CD4-positive, alpha-beta T cell treated with Interferon gamma for 1 hour (primary cell): ENCODE measurements at places on chromosomes 6 and 20.

DNA sequence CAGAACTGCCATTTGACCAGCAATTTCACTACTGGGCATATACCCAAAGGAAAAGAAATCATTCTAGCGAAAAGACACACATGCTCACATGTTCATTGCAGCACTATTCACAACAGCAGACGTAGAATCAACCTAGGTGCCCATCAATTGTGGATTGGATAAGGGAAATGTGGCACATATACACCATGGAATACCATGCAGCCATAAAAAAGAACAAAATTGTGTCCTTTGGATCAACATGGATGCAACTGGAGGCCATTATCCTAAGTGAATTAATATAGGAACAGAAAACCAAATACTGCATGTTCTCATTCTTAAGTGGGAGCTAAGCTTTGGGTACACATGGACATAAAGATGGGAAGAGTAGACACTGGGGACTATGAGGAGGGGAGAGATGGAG is 16.1 kb downstream of the RAET1E start:
- no peak for DNase-seq

DNA sequence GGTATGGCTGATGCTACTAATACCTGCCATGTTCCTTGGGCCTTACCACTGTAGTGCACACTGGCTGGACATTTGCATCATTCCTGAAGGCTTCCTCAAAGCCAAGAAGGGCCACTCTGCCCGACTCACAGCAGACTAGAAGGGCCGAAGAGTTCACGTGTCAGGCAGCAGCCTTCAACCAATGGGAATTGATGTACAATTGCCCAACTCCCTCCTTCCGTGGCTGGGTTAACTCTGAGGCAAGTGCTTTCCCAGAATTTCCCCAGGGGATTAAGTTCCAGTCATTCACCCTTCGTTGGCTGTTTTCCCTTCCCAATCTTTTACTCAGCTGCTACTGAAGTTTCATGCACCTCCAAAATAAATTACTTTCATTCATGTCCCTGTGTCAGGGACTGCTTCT is 29.8 kb downstream of the PSMB9 start:
- no peak for DNase-seq

GRCh38 chr6:169396554-169397163 is 143.0 kb upstream of the THBS2 start:
- no peak for DNase-seq

- DNase-seq, result no peak
These were observed 162.0 kb upstream of the EPHA7 start for GRCh38 chr6:93581371-93581770.

GRCh38 chr20:38110525-38111178 is 54.4 kb downstream of the TGM2 start:
- no peak for DNase-seq

GRCh38 chr20:7214081-7214740 is 446.7 kb downstream of the BMP2 start:
- DNase-seq, result no peak

GRCh38 chr6:108653949-108654348 is 93.2 kb downstream of the FOXO3 start:
- DNase-seq, result no peak

DNA sequence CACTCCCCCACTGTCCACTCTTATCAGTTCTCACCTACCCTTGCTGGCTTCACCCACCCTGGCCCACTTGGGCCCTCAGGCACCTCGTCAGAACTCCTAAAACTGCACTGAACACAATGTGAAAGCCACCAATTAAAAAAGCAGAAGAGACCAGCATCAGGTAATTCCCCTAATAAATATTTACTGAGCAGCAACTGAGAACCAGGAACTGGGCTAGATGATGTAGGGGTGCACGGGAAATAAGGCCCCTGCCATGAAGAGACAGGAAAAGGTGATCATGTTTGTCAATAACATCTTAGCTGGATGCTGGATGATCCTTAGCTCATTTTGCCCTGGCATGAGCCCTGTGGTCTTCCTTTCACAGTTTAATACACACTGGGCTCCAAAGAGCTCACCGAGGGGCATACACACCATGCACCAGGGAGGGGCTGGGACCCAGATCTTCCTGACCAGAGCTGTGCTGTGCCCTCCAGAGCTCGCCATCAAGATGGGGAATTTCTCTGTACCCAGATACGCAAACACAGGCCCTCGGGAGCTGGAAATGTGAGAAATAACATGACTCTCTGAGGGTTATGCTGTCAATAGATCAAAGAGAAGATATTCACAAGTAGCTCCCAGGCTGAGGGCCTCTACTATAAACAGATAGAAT is 113.6 kb upstream of the SLC22A16 start:
- peak; percentile 25 for DNase-seq

GRCh38 chr20:44809380-44810060 is 826 bp downstream of the RIMS4 start:
- no peak for DNase-seq

GRCh38 chr20:24531631-24532419 is 62.4 kb downstream of the SYNDIG1 start:
- no peak for DNase-seq

DNA sequence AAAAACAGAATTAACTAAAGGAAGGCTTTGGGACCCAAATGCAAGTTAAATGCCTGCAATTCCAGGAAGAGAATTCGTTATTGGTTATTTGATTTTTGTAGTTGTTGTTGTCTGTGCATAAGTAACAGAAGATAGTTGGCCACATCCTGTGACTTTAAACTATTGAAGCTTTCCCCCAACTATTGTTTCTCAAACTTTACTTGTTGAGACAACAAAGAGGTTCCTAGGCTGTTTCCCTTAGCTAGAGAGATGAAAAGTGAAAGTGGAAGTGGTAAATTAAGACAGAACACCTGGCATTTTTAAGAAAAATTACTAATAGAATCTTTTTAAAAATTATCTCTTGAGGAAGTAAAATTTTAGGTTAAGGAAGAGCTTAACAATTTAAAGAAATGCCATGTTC is 525.2 kb downstream of the PKHD1 start:
- no peak for DNase-seq

DNA sequence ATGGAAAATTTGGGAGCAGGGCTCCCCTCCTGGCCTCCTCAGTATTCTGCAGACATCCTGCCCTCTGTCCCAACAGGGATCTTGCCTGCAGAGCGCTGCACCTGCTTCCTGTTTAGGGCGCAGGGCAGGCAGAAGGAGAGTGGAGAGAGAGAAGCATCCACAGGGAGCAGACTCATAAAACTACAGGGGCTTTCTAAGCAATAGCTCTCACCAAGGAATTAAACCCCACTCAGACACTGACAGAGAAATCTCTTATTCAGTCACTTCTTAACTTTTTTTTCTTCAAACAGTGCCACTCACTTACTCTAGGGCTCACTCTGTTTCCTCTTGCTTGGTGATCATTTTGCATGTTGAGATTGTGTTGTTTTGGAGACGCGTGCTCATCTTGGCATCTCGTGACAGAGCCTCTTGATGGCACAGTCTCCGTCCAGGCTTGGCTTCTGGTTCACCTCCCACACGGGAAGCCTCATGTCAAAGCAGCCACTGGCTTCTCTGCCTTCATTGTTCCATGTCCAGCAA is 153.1 kb upstream of the INSM1 start:
- DNase-seq, result no peak

GRCh38 chr6:110547266-110547964 is 71.0 kb upstream of the SLC22A16 start:
- DNase-seq, result no peak

DNA sequence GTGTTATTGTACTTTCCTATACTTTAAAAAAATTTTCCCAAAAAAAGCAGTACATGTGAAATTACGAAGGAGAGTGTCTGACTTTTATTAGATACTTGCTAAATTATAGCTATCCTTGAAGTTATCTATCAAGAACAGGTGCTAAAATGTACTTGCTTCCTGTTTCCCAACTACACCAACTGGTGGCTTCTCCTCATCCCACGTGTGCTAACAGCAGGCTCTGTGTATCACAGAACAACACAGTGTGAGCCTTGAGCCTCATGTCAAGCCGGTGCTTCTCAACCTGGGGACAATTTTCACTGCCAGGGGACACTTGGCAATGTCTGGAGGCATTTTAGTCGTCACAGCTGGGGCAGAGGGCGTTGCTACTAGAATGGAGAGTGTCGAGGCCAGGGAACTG is 36.2 kb upstream of the CDYL start:
- DNase-seq, result no peak

GRCh38 chr6:71507183-71507582 is 218.6 kb downstream of the OGFRL1 start:
- DNase-seq, result no peak

DNA sequence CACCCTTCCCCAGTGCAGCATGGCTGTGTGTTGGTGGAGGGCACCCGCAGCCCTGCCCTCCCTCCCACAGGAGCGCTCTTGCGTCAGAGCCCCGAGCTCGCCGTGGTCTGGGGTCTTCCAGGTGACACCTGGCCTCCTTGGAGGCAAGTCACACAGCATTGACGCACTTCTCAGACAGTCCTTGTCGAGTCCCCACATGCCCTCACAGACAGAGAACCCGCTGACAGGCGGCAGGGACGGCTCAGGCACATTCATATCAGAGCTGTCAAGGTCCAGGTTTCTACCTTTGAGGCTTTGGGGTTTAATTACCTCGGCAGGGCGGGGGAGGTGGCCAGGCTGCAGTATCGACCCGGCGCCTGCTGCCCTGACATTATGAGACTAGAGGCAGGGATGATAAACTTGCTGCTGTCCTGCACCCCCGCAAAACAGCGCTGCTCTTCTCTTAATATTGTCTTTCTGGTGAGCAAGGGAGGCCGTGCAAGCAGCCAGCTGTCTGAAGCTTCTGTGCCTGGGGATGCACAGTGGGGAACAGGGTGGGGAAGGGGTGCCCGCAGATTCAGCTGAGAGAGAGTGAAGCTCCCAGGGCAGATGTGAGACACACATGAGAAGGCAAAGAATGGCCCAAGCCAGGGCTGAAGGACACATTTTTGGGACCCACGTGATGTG is 4.7 kb downstream of the NPEPL1 start:
- no peak for DNase-seq

DNA sequence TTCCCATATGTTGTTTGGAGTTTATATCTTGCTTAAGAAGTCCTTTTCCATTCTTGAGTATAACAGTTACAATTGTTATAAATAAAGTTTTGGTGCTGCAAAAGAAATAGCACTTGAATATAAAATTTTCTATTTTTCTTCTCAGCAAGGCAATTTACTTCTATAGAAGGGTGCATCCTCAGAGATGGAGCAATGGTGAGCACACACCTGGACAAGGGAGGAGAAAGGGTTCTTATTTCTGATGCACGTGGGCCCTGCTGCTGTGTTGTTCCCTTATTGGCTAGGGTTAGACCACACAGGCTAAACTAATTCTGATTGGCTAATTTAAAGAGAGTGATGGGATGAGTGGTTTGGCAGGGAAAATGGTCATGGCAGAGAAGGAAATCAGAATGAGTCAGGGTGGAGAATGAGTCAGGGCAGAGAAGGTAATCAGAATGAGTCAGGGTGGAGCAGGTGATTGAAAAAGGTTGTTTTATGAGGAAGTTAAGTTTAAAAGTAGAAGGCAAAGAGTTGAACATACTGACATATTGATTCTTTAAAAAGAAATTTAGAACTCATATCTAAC is 38.0 kb downstream of the CST8 start:
- DNase-seq, result no peak

- no peak for DNase-seq
These were observed 47.4 kb upstream of the FOXC1 start for GRCh38 chr6:1562171-1562955.

- no peak for DNase-seq
These were observed 21.5 kb upstream of the HLA-C start for GRCh38 chr6:31293343-31293742.

- no peak for DNase-seq
These were observed 26.4 kb upstream of the ADGRG6 start for GRCh38 chr6:142275236-142276006.

DNA sequence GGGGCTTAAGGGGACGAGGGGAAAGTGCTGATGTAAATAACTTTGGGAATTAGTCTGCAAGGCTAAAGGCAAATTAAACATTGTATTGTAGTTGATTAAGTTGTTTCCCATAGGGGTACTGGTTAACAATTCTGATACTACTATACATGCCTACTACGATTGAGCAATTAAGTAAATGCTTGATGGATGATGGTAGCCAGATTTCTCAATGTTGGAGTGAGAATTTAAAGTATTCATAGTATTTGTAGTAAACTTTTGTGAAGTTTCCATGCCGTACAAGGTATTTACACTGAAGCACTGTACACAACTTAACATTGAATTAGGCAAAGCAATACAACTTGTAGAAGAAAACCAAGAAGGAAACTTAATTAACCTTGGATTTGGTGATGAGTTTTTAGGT is 852.3 kb downstream of the QKI start:
- no peak for DNase-seq

GRCh38 chr20:50824137-50824536 is 29.3 kb downstream of the BCAS4 start:
- no peak for DNase-seq

DNA sequence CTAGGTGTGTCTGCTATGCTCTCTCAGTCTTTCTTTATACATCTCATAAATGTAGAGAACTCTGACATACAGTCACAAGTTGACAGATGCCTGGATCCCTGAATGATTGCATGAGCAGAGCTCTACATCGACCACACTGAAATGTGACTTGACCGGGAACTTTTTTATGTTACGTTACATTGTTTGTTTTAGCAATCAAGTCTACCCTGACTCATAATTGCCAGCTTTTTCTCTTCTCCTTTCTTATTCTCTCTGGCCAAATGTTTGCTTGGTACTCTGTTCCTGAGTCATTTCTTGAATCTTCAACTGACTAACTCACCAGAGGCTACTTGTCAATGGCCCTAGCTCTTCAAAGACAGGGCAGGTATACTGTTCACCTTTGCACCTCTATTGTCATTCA is 213.6 kb upstream of the DTNBP1 start:
- DNase-seq, result no peak

GRCh38 chr6:52598123-52598823 is 21.4 kb upstream of the TRAM2 start:
- no peak for DNase-seq

DNA sequence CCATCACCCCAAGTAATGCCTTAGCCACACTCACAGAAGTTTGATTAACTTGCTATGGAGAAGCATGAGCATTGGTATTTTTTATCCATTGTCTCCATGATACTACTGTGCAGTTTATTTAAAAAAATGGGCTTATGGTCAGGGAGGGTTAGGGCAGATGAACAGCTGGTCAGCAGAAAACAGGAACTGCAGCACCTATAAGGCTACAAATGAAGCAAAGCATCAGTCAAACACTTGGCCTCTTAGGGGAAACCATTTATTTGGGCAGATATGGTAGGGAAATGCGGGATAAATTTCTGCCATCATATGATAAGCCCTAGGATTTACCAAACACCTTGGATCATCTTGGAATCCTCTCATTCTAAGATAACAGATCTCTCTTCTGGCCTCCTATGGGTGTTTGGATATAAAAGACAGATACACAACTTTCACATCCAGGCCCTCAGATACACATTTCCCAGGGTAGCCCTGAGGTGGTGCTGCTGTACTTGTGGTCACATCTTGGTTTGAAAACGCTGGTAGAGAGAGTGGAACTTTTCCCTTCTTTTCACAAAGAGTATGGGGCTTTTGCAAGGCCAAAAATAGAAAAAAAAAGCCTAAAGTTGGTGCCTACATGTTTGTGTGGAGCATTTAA is 42.8 kb upstream of the AHI1 start:
- DNase-seq, result no peak
